ENCODE measurements at places on chromosomes 4 and X.
A peak's percentile ranks its signal among the peaks of the same experiment; 100 is the strongest.

- peak; percentile 45 for DNase-seq
These were observed 260.9 kb upstream of the RPS6KA3 start for GRCh38 chrX:20527558-20528011.

GRCh38 chr4:23789762-23790161 is 100.1 kb downstream of the PPARGC1A start:
- peak; percentile 79 for DNase-seq

DNA sequence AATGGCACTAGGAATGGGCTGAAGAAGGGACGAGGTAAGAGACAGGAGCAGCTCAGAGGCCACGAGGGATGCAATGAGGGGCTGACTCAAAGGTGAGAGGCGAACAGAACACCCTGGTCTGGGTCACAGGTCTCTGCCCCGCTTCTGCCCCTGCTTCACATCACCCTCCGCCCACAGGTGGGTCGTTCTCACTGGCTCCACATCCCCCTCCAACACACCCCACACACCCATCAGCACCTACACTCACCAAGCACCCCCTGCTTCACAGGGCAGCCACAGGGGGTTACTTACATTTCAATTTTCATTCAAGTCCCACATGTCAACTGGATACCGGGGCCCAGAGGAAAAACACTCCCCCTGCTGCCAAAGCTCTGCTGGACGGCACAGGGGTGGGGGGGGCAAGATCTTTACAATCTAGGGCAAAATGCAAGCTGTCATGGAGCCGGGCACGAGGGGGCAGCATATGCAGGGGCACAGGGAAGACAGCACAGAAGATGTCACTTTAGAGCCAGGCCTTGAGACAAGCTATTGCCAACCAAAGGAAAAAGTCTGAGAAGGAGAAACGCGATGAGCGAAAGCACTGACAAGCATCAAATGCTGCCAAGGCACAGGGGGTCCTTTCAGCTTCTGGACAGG is 94.0 kb downstream of the AFAP1 start:
- DNase-seq, result no peak

- DNase-seq, result no peak
These were observed 2.9 kb upstream of the SPRY1 start for GRCh38 chr4:123393721-123394120.

DNA sequence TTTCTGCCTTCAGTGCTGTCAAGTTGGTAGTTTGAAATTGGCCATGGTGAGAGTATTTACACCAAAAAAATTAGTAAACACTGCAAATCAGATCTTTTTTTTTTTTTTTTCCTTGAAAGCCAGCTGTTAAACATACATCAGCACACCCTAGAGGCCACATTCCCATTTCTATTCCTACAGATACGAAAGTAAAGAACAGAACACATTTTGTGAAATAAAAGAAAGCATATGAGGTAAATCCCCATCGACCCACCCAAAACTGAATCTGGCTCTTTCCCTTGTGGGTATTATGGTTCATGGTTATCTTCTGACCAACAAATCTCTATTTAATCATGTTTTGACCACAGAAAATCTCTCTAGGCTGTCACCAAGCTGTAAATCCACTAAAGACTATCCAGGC is 41.8 kb upstream of the AP1AR start:
- DNase-seq, result no peak

- no peak for DNase-seq
These were observed 156.6 kb upstream of the CASK start for GRCh38 chrX:42079968-42080367.

DNA sequence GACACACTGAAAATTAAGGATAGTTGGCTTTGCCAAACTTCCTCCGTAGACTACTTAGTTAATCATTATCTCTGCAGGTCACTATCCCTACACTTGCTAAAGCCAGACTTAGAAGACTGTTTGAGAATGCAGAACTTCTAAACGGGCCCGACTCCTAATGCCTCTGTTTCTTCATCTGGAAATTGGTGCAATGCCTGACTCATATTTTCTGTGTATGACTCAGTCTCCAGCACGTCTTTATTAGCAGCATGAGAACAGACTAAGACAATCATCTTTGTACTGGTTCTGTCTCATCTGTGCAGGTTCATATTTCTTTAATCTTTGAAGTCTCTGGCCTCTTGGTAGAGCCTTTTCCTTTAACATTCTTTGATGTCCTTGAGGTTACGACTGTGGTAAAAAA is 411.9 kb upstream of the ACTRT1 start:
- DNase-seq, result peak; percentile 81

- DNase-seq, result no peak
These were observed 12.0 kb downstream of the COL4A6 start for GRCh38 chrX:108426262-108426661.

Data from RCC 7860 (cell line).